Posterior vena cava (tissue), 2 donors: ENCODE measurements at places on chromosomes 1 and 21. TPM values are rescaled to one million over a fixed set of nuclear protein-coding genes. Genes with fewer than 3 reads are reported as not detected.

DNA sequence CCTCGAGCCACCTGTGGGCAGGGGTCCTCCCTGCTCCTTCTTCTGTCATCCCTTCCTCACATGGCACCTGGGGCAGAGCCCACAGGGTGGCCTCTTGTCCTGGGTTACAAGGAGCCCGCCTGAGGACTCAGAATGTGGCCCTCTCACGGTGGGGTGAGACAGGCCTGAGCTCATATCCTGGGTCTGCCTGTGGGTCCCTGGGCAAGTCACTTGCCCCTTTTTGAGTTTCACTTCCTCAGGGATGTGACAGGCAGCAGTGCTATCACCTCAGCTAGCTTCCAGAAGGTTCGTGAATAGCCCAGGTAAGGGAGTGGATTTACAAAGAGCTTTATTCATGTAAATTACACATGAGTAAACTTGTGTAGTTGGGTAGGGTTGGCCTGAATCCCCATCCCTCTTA is 33.5 kb downstream of the HTR6 start:
- DNase-seq: no peak

The ADAMTS4 gene
- 28.0 TPM for total RNA-seq

DNA sequence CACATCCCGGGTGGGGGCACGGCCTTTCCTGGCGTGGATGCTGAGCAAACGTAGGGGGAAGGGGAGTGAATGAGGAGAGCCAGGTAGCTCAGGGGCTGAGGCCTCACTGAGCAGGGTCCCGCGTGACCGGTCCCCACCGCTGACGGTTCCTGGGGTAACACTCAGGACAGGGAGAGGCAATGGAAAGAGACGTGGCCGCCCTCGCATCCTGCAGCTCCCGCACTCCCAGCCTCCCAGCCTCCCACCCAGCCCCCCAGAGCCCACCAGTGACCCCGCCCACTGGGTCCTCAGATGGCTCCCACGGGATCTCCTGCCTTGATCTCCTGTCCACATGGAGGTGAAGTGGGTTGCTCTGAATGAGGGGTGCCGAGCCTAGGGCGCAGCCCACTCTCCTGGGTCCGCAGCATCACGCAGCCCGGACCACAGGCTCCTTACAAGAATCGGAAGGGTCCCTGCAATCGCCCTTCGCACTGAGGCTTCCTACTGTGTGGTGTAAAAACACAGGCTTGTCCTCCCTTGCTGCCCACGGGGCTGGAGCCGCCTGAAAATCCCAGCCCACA is 2.4 kb downstream of the TSPEAR start:
- peak; percentile 51 for DNase-seq

The CNR2 gene
- 0.14 TPM for total RNA-seq

DNA sequence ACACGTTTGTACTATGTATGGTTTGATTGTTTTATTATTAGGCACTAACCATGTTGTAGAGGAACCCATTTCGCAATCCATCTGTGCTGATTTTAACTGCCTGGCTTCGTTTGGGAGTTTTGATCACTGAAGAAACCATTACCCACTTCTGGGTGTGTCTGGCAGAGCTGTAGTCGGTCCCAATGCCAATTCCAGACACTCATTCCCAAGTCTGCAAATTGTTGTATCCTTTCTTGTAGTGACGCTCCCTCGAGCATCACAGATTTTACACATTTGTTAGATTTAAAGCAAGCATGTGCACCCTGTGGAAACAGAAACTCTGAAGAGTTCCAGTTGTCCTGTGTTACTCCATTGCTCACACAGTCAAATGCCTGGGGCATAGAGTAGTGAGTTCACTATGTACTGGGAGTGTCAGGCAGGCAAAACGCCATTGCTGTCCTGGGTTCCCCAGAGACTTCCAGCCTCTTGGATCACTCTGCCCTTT is 31.0 kb upstream of the EFCAB14 start:
- DNase-seq: no peak

DNA sequence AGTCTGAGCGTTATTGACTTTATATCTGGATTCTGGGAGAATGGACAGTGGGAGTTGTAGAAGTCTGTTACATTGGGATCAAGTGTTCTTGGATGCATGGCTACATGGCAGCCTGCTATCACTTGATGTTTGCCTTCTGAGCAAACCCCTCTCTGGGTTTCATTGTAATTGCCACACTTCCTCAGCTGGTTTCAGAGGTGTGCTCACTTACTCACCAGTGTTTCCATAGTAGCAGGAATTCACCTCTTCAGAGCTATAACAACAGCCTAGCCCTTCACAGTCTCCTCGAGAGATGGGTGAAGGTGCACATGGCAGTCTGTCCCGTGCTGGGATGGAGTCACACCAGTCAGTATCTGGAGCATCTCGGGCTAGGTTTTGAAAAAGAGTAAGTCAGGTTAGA is 2.6 kb downstream of the ZP4 start:
- no peak for DNase-seq

- DNase-seq: no peak
Observed at GRCh38 chr1:210597555-210598134, 268.9 kb downstream of the HHAT start.

GRCh38 chr1:151534662-151535278 is 5.3 kb upstream of the TUFT1 start:
- DNase-seq: peak; percentile 94

The RYR2 gene
- 8.8 TPM for total RNA-seq

- DNase-seq: no peak
Observed at GRCh38 chr1:210949489-210949888, 184.5 kb downstream of the KCNH1 start.

GRCh38 chr1:151267760-151268159 is 13.2 kb downstream of the PSMD4 start:
- DNase-seq: peak; percentile 1

- no peak for DNase-seq
Observed at GRCh38 chr1:84103197-84103992, 40.7 kb upstream of the PRKACB start.

The KDF1 gene
- total RNA-seq: not detected

The TNNT2 gene
- total RNA-seq: not detected

The CATSPERE gene
- total RNA-seq: 1.5 TPM

DNA sequence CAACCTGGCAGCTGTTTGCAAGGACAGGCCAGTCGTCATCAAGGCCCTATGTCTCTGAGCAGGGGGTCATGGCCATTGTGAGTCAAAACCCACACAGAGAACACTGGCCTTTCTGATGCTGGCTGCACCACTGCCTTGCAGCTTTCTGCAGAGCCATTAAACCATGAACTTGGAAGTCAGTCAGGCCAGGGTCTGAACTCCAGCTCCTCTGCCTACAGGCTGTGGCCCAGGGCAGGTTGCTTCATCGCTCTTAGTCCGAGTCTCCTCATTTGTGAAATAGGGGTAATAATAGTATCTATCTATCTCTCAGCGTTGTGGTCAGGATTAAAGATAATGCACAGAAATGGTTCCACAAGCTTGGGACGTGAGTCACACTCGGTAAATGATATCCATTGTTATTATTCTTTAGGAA is 35.8 kb upstream of the HIVEP3 start:
- DNase-seq: no peak

The DESI2 gene
- total RNA-seq: 28.4 TPM

GRCh38 chr1:62265956-62266935 is 53.0 kb downstream of the KANK4 start:
- DNase-seq: no peak
